ENCODE measurements at places on chromosomes 11 and 22. TPM values are rescaled to one million over a fixed set of nuclear protein-coding genes. Genes with fewer than 3 reads are reported as not detected.

DGCR2 gene
- 70.1 TPM for polyA plus RNA-seq

NOL12 gene
- 17.8 TPM for polyA plus RNA-seq

RTN3 gene
- polyA plus RNA-seq = 181 TPM

CELSR1 gene
- 21.8 TPM for polyA plus RNA-seq

DEFB131B gene
- not detected for polyA plus RNA-seq

RTN4R gene
- 3.8 TPM for polyA plus RNA-seq

GGTLC2 gene
- not detected for polyA plus RNA-seq

PGR gene
- polyA plus RNA-seq = 0.10 TPM

OR52A1 gene
- not detected for polyA plus RNA-seq

PSMC3 gene
- polyA plus RNA-seq = 176 TPM

MRGPRG gene
- not detected for polyA plus RNA-seq

Measured in right renal cortex interstitium (tissue), 3 donors.